ENCODE measurements at places on chromosomes 6 and 20. TPM values are rescaled to one million over a fixed set of nuclear protein-coding genes. Genes with fewer than 3 reads are reported as not detected.

Gene FRK
- not detected for total RNA-seq

Gene DEFB129
- not detected for total RNA-seq

Gene NKX2-4
- total RNA-seq = not detected

Gene ZBTB12
- total RNA-seq = 13.3 TPM

Gene DNMT3B
- 1.0 TPM for total RNA-seq

Gene MOG
- total RNA-seq = not detected

Gene MATN4
- total RNA-seq = not detected

DNA sequence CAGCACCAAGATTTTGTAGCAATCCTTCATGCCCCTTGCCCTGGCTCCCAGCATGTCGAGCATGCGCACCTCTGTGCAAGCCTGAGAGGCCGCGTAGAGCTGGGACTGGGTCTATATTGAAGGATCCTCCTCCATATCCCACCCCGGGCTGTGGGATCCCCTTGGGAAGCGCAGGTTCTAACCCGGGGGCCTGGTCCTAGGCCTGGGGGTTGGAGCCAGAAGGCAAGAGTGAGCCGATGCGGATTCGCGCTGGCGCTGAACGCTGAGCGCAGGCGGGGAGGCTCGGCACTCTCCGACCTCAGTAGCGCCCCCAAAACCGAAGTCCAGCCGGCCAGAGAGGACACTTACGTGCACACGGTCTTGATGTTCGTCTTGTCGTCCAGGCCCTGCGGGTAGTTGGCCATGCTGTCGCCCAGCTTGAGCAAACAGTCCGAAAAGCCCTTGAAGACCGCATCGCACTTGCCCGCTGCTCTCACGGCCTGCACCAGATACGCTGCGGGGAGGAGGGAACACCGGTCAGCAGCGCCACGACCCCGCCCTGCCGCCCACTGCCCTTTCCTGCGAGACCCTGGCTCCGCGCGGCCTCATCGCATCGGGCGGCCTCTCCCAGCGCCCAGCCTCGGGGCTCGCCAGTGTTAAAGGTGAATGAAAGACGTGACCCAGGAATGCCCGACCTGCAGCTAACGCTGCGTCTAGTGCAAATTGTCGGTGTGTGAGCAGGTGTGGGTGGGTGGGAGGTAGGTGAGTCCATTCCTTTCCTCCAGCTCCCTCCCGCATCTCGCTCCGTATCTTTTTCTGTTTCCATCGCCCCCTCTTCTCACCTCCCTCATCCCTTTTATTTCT, 4.5 kb downstream of the NRN1 start:
- DNase-seq = no peak
- H3K4me3 ChIP-seq = no peak overlapping the region
- H3K27me3 ChIP-seq = no peaks in the 10 kb centered on the region
- H3K36me3 ChIP-seq = no peaks in the 10 kb centered on the region
- H3K4me1 ChIP-seq = peaks cover 6% of the 10 kb centered on the region

DNA sequence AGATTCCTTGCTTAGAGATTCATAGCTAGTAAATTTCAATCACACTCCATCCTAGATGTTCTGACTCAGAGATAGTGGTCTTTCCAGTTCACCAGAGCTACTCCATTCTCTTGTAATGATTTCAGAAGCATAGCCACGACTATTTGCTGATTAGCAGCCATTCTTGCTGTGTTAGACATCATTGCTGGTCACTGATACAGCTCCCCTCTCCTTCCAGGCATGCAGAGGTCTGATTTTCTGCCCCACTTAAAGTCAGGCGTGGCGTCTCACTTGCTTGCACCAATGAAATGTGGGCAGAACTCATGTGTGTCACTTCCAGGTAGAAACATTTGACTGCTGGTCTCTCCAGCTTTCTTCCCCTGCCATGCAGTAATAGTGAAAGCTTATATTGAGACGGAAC, 168.9 kb upstream of the JARID2 start:
- H3K4me3 ChIP-seq = no peak overlapping the region
- H3K27me3 ChIP-seq = no peaks in the 10 kb centered on the region
- no peak overlapping the region for H3K27ac ChIP-seq
- no peaks in the 10 kb centered on the region for H3K36me3 ChIP-seq
- H3K4me1 ChIP-seq = no peaks in the 10 kb centered on the region
- DNase-seq = no peak

- no peak overlapping the region for H3K27ac ChIP-seq
- no peaks in the 10 kb centered on the region for H3K36me3 ChIP-seq
- no peaks in the 10 kb centered on the region for H3K27me3 ChIP-seq
- no peaks in the 10 kb centered on the region for H3K4me1 ChIP-seq
- no peak for DNase-seq
- no peak overlapping the region for H3K4me3 ChIP-seq
Measured at GRCh38 chr6:80733641-80734040, 627.2 kb downstream of the BCKDHB start.

- H3K4me1 ChIP-seq = peaks cover 15% of the 10 kb centered on the region
- H3K27me3 ChIP-seq = no peaks in the 10 kb centered on the region
- no peak for DNase-seq
- H3K36me3 ChIP-seq = no peaks in the 10 kb centered on the region
Measured at GRCh38 chr6:139394027-139394649, 19.7 kb upstream of the CITED2 start.

- no peak overlapping the region for H3K4me3 ChIP-seq
- DNase-seq = no peak
- no peaks in the 10 kb centered on the region for H3K4me1 ChIP-seq
- H3K36me3 ChIP-seq = no peaks in the 10 kb centered on the region
- H3K27me3 ChIP-seq = no peaks in the 10 kb centered on the region
- H3K27ac ChIP-seq = no peak overlapping the region
Measured at GRCh38 chr6:53029257-53029656, 34.2 kb upstream of the GSTA4 start.

GRCh38 chr20:8018958-8019245, 659 bp downstream of the TMX4 start:
- H3K36me3 ChIP-seq = no peaks in the 10 kb centered on the region
- peaks cover 27% of the 10 kb centered on the region for H3K4me1 ChIP-seq
- H3K27me3 ChIP-seq = no peaks in the 10 kb centered on the region
- H3K27ac ChIP-seq = no peak overlapping the region
- peak; percentile 88 for DNase-seq
- H3K4me3 ChIP-seq = peak overlapping the region; percentile 85

DNA sequence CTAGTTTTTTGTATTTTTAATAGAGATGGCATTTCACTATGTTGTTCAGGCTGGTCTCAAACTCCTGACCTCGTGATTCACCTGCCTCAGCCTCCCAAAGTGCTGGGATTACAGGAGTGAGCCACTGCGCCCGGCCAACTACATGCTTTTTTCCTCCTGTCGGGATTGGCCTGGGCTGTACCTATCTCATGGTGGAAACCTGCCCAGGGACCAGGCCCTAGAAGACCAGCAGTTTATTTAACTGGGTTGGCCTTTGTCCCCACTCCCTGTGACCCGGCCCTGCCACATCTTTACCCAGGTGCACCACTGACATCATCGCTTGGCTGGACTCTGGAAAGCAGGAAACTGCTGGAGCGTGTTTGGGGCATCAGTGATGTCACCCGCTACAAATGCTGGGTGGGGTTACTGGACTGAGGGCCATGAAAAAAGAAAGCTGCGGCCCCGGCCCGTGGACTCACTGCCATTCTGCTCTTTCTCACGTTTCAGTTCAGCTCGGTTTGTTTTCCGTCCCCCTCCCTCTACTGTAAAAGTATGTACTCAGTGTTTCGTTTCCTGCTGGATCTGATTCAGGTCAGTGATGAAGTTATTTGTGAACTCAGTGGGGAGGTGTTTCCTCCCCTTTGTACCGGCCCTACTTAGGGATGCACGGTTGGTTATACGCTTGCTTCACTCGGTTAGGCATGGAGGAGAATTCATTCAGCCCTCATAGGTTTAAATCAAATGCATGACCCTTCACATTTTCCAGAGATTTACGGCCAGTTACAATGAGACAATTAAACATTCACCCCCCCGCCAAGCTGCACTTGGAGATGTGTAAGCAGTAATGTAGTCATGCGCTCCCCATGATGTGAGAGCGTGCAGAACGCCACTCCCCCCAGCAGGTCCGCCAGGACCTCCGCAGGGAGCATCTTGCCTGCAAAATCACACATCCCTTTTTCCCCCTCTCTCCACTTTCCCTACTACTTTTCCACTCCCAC, 179.3 kb downstream of the MTHFD1L start:
- DNase-seq = no peak
- no peak overlapping the region for H3K4me3 ChIP-seq
- no peak overlapping the region for H3K27ac ChIP-seq

DNA sequence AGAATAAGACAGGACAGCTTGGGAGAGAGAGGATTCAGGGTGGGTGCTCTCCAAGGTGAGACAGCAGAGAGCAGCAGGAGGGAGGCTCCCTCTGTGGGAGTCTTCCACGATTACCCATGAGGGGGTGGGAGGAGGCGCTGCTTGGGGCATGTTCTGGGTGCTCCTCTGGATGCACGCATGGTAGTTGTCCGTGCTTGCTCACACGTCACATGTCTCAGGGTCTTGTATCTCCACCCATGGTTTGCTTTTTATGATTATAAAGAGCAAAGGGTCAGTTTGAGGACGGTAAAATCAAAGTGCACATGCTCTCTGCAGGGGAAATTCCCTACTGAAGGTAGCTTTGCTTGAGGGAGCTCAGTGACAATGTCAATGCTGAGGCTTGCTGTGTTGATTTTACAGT, 338.4 kb downstream of the THBS2 start:
- H3K4me1 ChIP-seq = no peaks in the 10 kb centered on the region
- H3K27ac ChIP-seq = no peak overlapping the region
- no peak overlapping the region for H3K4me3 ChIP-seq
- no peak for DNase-seq
- no peaks in the 10 kb centered on the region for H3K36me3 ChIP-seq

DNA sequence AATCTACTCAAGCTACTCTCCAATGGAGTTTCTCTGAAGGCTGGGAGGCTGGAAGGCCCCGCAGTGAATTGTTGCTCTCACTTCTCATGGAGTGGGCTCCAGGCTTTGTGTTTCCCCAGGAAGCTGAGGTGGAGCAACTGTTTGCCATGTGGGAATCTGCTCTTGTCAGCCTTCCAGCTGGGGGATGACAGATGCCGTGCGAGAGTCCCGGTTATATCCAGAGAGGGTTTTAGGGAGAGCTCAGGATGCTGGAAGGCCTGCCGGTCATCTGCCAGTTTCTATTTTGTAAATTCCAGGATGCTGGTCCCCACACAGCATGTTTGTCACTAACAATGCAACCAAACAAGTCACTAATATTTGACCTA, 98.2 kb upstream of the NAA20 start:
- DNase-seq = no peak
- H3K27ac ChIP-seq = no peak overlapping the region
- peaks cover 46% of the 10 kb centered on the region for H3K4me1 ChIP-seq
- no peaks in the 10 kb centered on the region for H3K36me3 ChIP-seq

DNA sequence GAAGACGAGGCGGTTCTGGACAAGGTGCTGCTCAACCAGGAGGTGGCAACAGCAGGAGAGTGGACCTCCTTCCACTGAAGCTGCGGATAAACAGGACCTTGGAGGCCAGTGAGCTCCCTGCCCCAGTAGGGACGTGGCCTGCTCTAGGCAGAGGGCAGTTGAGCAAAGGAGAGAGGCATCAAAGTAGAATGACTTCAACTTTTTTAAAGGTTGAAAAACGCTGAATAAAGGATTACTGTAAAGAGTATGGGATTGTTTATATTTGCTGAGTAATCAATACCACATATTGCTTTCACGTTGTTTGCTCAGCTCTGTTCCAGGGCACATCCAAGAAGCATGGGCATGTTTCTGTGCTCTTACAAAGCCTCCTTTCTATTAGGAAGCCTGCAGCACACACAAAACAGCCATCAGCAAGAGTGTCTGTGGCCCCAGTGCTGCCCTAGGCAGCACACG, 48.1 kb downstream of the ERMARD start:
- peaks cover 21% of the 10 kb centered on the region for H3K4me1 ChIP-seq
- no peaks in the 10 kb centered on the region for H3K27me3 ChIP-seq
- no peak overlapping the region for H3K4me3 ChIP-seq
- DNase-seq = no peak
- H3K27ac ChIP-seq = no peak overlapping the region
- no peaks in the 10 kb centered on the region for H3K36me3 ChIP-seq

DNA sequence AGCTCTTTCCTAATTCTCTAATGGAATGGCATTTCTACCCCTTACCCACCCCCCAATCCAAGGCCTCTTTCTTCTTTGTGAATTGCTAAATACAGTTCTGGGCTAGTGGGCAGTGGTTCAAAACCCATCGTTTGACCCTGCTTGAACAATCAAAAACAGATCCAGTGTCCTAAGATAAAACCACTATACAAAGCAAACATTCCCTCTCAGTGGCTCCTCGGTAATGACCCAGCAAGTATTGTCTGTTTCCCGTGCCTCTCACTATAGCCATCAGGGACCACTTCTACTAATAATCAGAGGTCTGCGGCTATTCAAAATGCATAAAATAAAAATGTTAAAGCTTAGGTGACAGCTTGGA, 143.5 kb upstream of the AKAP12 start:
- no peaks in the 10 kb centered on the region for H3K27me3 ChIP-seq
- H3K36me3 ChIP-seq = peaks cover 25% of the 10 kb centered on the region
- no peak for DNase-seq
- peaks cover 9% of the 10 kb centered on the region for H3K4me1 ChIP-seq
- no peak overlapping the region for H3K27ac ChIP-seq

- no peak overlapping the region for H3K4me3 ChIP-seq
- H3K36me3 ChIP-seq = no peaks in the 10 kb centered on the region
- peaks cover 17% of the 10 kb centered on the region for H3K4me1 ChIP-seq
- H3K27me3 ChIP-seq = no peaks in the 10 kb centered on the region
- no peak overlapping the region for H3K27ac ChIP-seq
Measured at GRCh38 chr6:44268095-44268628, 2.1 kb upstream of the TMEM151B start.

DNA sequence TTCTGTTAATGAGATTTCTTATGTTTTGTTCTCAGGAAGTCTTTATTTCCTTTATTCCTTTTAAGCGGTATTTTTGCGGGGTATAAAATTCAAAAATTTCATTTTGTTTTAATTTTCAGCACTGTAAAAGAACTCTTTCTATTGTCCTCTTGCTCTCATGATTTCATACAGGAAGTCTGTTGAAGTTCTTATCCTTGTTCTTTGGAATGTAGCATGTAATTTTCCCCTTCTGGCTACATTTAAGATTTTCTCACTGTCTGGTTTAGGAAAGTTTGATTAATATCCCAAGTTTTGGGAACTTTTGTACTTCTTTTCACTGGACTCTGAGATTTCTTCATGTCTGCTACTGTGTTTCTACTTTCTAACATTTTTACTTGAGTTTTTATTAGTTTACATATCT, 581.4 kb upstream of the GJE1 start:
- no peaks in the 10 kb centered on the region for H3K27me3 ChIP-seq
- no peak for DNase-seq
- H3K36me3 ChIP-seq = no peaks in the 10 kb centered on the region
- peaks cover 10% of the 10 kb centered on the region for H3K4me1 ChIP-seq
